ENCODE measurements at places on chromosomes 1 and 21. TPM values are rescaled to one million over a fixed set of nuclear protein-coding genes. Genes with fewer than 3 reads are reported as not detected.

The GSTM1 gene
- total RNA-seq = 60.6 TPM

The VASH2 gene
- total RNA-seq = 0.74 TPM

The FCMR gene
- 50.3 TPM for total RNA-seq

The GPR61 gene
- not detected for total RNA-seq

The GJA8 gene
- not detected for total RNA-seq

The ROR1 gene
- 0.19 TPM for total RNA-seq

The NR1I3 gene
- total RNA-seq = not detected

The ACTA1 gene
- not detected for total RNA-seq

The S100A7 gene
- not detected for total RNA-seq

The DMBX1 gene
- 0.37 TPM for total RNA-seq

- no peak for DNase-seq
These were observed 447 bp upstream of the PAQR6 start for GRCh38 chr1:156248323-156248683.

DNA sequence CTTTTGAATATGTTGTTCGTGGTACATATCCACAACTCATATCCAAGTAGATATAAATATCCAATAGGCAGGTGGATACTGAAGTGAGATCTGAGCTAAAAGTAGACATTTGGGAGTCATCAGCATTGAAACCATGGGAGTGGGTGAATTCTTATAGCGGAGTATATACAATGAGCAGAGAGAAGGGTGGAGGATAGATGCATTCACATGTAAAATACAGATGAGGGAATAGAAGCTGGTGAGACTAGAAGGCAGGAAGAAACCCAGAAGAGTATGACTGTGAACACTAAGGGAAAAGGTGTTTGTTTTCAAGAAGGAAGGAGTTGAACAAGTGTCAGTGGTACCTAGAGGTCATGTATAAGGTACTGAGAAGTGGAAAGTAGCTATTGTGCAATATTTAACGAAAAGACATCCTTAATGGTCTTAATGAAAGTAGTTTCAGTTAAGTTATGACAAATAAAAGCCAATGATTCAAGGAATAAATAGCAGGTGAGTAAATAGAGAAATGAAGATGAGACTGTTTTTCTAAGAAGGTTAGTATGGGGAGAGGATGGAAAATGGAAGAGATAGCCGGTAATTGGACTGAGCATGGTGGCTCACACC lies 181.6 kb upstream of the CACYBP start:
- DNase-seq = no peak

- no peak for DNase-seq
These were observed 39.9 kb upstream of the TSPEAR start for GRCh38 chr21:44751186-44751798.

DNA sequence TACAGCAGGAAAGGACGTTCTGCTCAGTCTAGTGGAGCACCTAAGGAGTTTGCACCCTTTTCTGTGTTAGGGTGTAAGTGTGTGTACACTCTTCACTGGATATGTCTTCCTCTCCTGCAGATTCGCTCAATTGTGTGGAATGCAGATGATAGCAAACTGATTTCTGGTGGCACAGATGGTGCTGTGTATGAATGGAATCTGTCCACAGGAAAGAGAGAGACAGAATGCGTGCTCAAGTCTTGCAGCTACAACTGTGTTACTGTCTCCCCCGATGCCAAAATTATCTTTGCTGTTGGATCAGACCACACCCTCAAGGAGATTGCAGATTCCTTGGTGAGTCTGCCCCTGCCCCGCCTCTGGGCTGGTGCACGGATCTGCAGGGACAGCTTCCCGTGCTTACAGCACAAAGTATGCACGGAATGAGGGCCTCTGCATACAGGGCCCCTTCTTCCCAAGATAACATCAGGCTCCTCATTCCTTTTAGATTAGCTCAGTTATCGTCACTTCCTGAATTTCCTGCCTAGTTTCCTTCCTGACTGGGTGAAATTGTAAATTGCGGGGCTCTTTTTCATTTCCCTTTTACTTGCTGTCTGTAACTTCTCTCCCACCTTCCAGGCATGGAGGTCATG lies 34.6 kb downstream of the CFAP57 start:
- no peak for DNase-seq

GRCh38 chr1:55535724-55536544 lies 320.8 kb upstream of the USP24 start:
- DNase-seq = no peak

GRCh38 chr1:77847621-77848080 lies 40.8 kb upstream of the NEXN start:
- DNase-seq = peak; percentile 8

GRCh38 chr1:87421809-87422208 lies 93.1 kb downstream of the LMO4 start:
- DNase-seq = no peak

- peak; percentile 54 for DNase-seq
These were observed 1.5 kb downstream of the TNFRSF25 start for GRCh38 chr1:6464514-6464836.

GRCh38 chr1:198756470-198756869 lies 117.6 kb downstream of the PTPRC start:
- DNase-seq = no peak

GRCh38 chr1:111976332-111976731 lies 13.1 kb downstream of the KCND3 start:
- DNase-seq = no peak

- no peak for DNase-seq
These were observed 21.8 kb upstream of the HSD3B1 start for GRCh38 chr1:119485201-119485600.

GRCh38 chr1:37506740-37507139 lies 7.8 kb downstream of the MEAF6 start:
- no peak for DNase-seq

DNA sequence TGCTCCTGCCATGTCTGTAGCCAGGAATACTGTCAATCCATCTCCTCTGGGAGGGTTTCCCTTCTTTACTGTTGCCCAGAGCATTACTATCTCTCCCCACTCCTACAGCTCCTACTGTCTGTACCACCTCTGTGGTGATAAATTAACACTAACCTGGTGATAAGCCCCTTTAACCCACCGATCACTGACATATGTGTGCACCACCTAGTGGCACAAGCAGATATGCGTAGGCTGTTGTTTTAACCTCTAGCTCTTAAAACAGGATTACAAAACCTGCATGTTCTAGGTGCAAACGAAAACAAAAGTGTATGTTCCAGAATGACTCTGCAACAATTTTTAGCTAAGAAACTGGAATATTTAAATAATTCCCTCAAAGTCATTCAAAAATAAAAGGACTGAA lies 93.9 kb upstream of the BEND5 start:
- no peak for DNase-seq

- no peak for DNase-seq
These were observed 29.0 kb downstream of the ETS2 start for GRCh38 chr21:38834725-38835124.

DNA sequence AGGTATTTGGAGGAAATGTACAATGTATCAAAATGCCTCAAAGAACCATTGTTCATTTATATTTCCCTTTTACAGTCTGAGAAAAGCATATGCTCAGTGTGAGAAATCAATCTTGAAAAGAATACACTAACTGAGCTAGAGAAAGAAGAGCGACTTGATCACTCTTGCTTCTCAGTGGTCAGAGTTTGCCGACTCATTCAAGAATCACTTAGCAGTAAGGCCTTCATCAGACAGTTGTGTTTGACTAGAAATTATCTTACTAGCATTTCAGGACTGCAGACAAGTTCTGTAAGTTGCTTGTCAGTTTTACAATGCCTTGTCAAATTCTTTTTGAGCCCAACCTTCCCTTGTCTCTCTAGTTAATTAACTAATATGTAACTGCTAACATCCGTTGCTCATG lies 12.9 kb downstream of the RGS18 start:
- DNase-seq = no peak

DNA sequence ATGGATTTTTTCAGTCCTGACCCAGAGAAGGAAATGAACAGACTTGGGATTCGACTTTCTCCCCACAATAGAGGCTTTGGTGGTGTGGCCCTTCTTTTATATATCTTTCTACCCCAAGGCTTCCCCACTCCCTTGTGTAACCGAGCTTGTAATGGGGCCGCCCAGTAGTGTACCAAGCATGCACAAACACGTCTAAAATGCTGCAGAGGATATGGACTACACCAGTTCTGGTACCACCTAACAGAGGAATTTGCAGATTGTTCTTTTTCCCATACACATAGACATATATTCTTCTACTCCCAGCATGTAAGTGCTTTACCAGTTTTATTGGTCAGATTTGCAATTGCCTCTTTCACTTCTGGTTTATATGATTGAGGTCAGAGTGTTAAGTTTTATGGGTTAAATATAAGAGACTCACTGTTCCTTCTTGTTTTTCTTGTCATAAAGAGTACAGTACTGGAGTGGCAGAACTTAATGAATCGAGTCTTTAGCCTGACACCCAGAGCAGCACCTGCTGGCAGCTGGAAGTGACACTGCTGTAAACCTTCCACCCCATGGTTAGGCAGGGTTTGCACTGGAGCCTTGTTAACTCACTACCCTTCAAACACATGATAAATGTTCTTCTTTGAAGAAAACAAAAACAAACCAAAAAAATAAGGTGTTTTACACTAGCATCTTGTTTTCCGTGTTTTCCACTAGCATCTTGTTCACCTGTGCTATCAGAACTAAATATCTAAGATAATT lies 198.6 kb downstream of the PTPRC start:
- DNase-seq = no peak

GRCh38 chr1:173590557-173590956 lies 12.3 kb downstream of the SLC9C2 start:
- no peak for DNase-seq

- no peak for DNase-seq
These were observed 244.8 kb upstream of the RGS18 start for GRCh38 chr1:191913260-191913977.

DNA sequence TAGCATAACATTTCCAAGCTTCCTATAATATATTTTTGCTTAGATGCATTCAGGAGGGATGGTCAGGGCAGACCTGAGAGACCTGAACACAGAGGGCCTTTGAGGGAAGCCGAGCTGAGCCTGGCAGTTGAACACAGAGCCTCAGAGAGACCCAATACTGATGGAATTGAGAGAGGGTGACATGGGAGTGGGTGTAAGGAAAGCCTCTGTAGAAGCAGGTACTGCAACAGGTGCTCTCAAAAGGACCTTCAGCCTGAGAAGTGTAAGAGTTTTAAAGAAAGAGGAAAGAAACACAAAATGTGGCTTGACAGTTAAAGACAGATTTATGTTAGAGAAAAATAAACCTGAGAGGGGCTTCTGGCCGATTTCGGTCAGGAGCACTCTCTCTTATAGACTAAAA lies 73.9 kb upstream of the PGBD5 start:
- DNase-seq = no peak

GRCh38 chr1:234963904-234964702 lies 164.5 kb downstream of the TOMM20 start:
- DNase-seq = no peak

GRCh38 chr1:216742625-216743024 lies 19.4 kb upstream of the ESRRG start:
- DNase-seq = no peak

DNA sequence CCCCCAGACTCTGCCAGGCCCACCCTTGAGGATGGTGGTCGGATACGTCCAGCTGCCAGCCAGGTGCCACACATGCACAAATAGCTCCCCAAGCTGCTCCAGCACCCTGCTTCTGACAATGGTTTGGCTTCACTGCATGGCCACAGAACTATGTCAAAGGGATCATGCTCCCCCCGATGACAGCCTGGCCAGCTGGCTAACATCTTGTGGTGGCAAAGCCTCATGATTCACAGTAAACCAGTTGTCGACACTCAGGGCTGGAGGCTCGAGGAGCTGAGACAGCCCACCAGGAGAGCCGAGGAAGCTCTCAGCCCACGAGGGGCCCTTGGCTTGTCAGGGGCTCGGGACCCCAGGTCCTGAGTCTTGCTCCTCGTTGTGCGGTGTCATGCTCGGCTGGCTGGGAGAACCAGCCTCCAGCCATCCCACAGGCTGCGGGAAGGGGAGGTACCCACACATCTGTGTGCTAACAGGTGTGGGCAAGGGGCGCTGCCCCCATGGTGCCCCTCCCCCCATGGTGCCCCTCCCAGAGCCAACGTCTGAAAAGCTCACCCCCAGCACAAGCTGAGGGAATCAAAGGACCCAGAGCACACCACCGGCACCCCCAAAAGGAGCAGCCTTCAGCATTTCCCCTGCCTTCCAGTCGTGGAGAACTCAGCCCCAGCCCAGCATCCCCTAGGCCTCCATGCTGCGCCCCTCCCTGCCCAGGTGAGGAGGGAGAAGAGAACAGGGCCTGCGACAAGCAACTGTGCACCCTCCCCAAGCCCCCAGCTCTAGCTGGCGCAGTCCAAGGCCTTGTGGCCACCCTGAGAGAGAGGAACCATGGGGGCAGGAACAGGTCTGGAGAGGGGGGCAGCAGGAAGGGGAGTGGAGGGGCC lies 41.2 kb downstream of the KIF21B start:
- DNase-seq = no peak

DNA sequence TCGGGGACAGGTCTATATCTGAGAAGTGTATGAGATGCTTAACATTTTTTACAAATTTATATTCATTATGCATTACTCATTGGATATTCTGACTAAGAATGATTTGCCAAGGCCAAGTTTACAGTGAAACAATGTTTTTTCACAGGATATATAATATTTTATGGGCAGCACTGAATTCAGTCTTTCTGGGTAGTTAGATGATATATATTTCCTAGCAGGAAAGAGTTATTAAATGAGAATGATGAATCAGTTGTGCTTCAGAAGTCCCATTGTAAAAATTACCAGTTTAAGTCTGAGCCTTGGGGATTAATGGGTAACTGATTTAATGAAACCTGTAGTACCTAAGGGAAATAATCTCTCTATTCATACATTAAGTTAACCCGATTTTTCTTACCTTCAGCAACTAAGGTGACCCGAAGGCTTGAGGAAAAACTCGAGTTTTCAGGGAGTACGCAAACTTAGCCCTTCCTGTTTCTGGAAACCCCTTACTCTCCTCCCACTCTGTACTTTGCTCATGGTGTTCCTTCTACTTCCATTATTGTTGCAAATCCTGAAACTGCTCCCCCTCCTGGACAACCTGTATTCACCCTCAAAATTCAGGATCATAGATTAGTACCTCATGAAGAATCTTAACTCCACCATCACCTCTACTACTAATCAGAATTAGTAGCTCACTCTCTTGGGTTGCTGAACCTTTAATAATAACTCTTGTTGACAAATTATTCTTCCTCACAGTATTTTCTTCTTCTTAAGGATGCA lies 135.1 kb downstream of the AK5 start:
- DNase-seq = no peak

DNA sequence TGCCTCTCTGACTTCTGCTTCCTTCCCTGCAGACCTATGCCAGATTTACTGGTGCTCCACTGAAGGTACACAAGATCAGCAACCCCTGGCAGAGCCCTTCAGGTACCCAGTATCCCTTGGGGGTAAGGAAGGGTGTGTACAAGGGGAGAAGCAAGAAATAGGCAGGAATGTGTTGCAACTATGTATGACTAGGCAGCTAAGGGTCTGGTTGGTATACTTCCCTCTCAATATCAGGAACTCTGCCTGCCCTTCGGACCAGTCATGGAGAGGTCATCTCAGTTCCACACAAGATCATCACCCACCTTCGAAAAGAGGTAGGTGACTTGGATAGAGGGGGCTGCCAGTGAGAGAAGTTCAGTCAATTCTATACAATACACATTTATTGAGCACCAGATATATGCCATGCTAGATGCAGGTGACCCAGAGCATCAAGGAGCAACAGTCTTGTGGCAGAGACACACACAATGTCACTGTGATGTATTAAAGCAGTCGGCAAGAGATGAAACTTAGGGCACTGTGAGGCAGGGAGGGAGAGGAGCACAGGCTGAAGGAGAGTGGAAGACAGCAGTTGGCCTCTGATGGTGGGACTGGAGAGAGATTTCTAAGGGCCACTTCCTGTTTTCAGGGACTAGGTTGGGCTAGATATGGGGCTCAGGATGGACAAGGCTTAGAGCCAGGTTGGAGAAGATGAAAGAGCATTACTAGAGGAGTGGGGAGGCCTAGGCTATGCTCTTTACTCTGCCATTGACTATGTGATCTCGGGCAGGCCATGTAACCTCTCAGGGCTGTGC lies 2.0 kb downstream of the MTX1 start:
- no peak for DNase-seq
